ENCODE measurements at places on chromosomes 4 and X. TPM values are rescaled to one million over a fixed set of nuclear protein-coding genes. Genes with fewer than 3 reads are reported as not detected.

Gene MAMLD1
- 4.1 TPM for total RNA-seq

Gene CFP
- 1.4 TPM for total RNA-seq

Gene CNKSR2
- 0.76 TPM for total RNA-seq

Gene DGAT2L6
- total RNA-seq = not detected

Gene NOP14
- 20.6 TPM for total RNA-seq

Gene ELOVL6
- 8.0 TPM for total RNA-seq

Gene ACE2
- not detected for total RNA-seq

Gene GPR34
- total RNA-seq = not detected

Gene FAM9C
- total RNA-seq = not detected

Gene BCOR
- 17.6 TPM for total RNA-seq

Gene ZGRF1
- total RNA-seq = 4.8 TPM

Gene SH2D1A
- not detected for total RNA-seq

Gene FANCB
- 9.7 TPM for total RNA-seq
